ENCODE measurements at places on chromosomes 1 and 21.

GRCh38 chr1:154845174-154845573, 24.9 kb downstream of the KCNN3 start:
- no peak for DNase-seq

- DNase-seq, result no peak
These were observed 40.0 kb downstream of the ZNF678 start for GRCh38 chr1:227603327-227603726.

DNA sequence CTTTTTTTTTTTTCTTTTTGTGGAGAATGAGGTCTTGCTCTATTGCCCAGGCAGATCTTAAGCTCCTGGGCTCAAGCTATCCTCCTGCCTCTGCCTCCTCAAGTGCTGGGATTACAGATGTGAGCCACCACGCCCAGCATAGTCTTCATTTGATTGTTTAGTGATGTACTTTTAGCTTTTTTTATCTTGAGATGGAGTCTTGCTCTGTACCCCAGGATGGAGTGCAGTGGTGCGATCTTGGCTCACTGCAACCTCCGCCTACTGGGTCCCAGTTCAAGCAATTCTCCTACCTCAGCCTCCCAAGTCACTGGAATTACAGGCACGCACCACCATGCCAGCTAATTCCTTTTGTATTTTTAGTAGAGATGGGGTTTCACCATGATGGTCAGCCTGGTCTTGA, 24.0 kb upstream of the LRRC3 start:
- DNase-seq, result no peak

DNA sequence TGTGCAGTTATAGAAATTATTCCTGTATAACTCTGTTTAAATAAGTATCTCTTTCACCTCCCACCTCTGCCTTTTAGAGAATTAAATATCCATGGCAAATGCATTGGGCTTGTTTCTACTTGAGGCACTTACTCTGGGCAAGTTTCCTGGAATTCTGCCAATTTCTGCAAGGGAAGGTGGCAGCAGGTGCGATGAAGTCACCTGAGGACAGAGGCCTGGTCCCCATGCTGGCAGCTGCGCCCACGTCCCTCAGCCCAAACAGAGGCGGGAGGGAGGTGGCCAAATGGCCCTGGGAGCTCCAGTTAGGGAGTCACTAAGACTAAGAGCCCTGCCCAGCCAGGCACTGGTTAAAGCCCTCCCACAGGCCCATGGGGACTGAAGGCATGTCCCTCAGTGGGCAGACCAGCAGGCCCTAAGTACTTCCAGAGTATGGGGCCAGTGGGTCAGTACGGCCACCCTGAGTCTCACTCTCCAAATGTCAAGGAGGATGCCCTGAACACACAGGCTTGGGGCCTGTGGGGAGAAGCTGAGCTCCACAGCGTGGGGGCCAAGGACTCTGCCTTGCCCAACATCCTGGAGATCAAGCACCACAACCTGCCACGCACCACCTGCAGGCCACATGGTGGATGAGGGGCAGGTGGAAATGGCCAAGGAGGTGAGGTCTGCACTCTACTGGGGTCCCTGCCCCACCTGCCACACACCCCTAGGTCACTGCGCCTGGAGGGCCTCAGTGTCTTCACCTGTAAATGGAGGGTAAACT, 19.4 kb downstream of the ACOT7 start:
- DNase-seq, result no peak

- DNase-seq, result peak; percentile 31
These were observed 18.4 kb downstream of the MTHFR start for GRCh38 chr1:11787251-11787803.

DNA sequence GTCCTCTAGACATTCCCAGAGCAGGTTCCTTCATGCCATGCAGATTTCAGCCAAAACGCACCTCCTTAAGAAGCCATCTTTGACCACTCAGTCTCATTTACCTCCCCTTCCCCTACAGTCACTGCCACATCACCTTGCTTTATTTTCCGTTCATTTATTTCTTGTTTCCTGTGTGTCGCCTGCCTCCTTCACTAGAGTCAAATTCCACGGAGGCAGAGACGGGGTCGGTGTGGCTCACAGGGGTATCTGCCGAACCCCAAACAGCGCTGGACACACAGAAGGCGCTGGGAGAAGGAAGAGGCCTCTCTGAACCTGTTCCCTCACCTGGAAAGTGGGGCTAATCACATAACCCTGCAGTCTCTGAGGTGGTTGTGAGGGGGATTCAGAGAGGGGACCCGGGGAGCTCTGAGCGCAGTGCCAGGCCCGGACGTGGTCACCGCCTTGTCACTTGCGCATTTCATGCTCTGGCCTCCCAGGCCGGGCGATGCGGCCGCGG, 23.6 kb upstream of the DMBX1 start:
- no peak for DNase-seq

GRCh38 chr1:167927046-167927754, 9.3 kb upstream of the DCAF6 start:
- no peak for DNase-seq

- DNase-seq, result no peak
These were observed 694.6 kb downstream of the USP25 start for GRCh38 chr21:16424331-16424751.

DNA sequence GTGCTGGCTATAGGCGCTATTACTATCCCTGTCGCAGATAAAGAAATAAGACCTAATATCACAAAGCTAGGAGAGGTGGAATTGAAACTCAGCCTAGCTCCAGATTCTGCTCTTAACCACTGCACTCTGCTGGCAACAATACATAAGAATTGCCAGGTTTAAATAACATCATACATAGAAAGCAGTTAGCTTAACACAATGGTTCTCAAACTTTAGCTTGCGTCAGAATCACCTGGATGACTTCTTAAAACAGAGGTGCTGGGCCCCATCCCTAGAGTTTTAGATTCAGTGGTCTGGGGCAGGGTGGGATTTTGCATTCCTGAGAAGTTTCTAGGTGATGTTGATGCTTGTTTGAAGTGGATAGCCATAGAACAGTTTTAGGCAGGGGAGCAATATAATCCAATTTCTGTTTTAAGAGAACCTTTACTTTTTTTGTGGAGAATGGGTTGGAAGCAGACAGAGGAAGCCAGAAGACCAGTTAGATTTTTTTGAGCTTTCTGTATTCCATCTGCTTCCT, 1.1 kb upstream of the POMGNT1 start:
- DNase-seq, result no peak

DNA sequence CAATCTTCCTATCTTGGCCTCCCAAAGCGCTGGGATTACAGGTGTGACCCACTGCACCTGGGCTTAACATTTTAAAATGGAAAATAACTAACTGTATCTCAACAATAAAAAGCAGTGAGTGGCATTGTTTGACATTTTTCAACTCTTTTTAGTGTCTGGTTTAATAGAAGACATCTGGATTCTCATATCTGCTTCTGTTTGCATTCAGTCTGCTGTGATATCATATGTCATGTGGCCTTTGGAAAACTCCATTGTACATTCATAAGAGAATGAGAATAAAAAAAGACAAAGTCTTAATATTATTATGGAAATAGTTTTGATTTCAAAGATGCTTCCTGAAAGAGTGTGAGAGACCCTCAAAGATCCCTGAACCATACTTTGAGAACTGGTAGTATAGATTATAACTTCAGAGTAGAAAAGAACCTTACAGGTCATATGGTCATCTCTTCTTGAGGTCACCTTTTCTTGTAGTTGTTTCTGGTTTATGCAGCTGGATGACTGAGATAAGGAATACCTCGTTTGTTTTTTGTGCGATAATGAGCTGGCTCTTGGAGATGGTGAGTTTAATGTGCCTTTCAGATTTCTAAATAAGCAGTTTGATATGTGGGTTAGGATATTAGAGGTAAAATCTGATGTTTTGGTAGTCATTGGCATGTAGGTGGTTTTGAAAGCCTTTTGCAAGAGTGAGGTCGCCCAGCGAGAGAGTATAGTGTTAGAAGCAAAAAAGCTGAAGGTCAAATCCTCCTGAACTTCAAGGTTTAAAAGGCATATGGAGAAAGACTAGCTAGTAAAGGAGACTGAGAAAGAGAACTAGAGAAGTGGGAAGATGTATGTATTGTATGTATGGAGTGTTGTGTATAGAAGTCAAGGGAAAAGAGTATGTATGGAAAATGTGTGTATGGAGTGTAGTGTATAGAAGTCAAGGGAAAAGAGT, 17.2 kb downstream of the CEP350 start:
- no peak for DNase-seq

- DNase-seq, result no peak
These were observed 76.5 kb downstream of the S1PR1 start for GRCh38 chr1:101313356-101313755.

DNA sequence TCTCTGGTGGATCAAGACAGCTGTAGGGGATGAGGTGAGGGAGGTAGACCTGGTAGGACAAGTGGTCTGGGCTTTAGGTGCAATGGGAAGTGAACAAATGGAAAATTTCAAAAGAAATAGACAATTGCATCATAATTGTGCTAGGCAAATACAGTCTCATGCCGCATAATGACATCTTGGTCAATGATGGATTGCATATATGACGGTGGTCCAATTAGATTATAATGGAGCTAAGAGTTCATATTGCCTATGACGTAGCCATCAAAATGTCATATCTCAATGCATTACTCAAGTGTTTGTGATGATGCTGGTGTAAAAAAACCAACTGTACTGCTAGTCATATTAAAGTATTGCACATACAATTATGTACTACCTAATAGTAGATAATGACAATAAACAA, 19.0 kb downstream of the KCNK2 start:
- no peak for DNase-seq

- DNase-seq, result no peak
These were observed 303.6 kb downstream of the PTPRC start for GRCh38 chr1:198942466-198942865.

DNA sequence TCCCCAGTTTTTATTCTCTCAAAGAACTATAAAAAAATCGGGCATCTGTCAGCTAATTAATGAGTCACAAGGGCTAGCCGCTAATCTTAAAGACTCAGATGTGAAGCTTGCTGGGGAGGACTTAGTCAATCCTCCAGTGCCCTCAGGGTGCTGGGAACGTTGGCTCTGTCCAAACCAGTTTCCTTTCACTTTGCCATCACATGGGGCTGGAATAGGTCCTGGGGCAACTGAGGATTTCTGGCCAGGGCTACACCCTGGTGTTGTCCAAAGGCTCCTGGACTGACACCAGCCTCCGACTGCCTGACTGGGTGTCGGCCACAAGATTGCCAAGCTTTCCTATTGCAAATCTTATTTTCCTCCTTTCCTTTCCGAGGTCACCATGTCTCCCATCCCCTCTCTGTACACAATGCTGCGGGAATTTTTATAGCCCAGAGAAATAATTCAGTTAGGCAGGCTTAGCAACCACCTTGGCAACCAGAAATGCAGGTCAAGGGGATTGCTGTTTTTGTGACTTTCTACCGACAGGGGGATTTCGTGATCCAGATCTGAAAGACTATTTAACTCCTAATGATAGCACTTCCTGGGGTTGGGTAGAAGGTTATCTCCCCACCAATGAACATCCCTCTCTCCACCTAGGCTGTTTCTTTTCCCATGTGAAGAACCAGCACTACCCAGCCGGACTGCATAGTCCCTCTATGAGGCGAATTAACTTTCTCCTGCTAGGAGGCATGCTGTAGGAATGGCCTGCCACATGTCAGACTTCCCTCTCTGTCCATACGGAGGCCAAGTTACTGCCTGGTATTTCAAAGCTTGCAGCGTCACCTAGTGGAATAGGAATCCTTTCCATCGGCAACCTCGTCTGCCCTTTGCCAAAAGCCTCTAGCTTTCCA, 29.9 kb upstream of the CTBS start:
- DNase-seq, result peak; percentile 100

GRCh38 chr21:46424621-46425020, 34.1 kb upstream of the DIP2A start:
- DNase-seq, result no peak

GRCh38 chr21:35622612-35623011, 437.7 kb downstream of the SETD4 start:
- no peak for DNase-seq

DNA sequence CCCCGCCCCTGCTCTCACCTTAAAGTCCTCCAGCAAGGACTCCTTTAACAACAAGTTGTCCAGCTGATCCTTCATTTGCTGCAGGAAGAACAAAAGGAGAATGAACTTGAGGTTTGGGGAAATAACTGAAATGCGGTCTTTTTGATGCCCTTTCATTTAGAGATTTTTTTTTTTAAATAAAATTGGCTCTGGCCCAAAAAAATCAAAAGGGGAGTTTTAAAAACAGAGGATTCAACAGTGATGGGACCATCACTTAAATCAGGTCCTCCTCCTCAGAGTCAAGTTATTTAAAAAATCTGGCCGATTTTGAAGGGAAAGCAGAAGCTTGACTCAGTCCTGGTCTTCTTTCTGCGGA, 742 bp downstream of the IL19 start:
- no peak for DNase-seq

GRCh38 chr21:35265170-35265877, 216.2 kb upstream of the RUNX1 start:
- DNase-seq, result peak; percentile 88

DNA sequence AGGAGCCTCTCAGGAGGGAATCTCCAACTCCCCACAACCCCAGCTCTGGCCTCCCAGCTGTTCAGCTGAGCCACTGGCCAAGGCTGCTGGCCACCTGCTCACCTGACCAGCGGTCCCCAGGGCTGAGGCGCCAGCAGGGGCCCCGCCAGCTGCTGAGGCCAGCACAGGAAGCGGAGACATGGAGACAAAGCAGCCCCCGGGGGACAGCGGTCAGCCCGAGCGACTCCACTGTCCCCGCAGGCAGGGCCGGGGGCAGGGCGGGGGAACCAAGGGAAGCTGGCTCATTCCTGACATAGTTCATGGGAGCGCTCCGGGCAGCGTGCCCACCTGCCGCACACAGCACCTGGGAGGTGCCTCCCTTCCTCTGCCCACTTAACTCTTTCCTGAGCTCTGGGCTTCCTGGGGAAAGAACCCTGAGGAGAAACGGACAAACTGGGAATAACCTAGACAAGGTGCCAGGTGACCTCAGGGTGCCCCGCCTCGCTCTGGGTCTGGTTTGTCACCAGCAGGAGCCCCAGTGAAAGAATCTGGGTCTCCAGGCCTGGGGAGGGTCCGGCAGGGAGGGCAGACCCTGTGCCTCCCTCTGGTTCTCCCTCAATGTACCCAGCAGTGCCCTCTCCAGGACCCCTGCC, 10.7 kb downstream of the EPHA2 start:
- peak; percentile 92 for DNase-seq

DNA sequence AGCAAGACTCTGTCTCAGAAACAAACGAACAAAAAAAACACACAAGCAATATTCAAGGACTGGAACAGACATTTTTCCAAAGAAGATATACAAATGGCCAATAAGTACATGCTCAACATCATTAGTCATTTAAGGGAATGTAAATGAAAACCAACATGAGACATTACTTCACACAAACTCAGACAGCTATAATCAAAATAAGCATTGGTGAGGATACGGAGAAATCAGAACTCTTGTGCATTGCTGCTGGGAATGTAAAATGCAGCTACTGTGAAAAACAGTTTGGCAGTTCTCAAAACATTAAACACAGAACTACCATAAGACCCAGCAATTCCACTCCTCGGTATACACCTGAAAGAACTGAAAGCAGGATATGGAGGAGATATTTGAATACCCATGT, 15.4 kb downstream of the NOL9 start:
- no peak for DNase-seq

- DNase-seq, result peak; percentile 75
These were observed 556 bp downstream of the GMEB1 start for GRCh38 chr1:28668956-28669723.

GRCh38 chr1:243236604-243237252, 18.4 kb downstream of the CEP170 start:
- DNase-seq, result no peak

GRCh38 chr21:18245464-18245967, 883 bp downstream of the CHODL start:
- peak; percentile 0 for DNase-seq
